NCI-H1694 (cell line): ENCODE measurements at places on chromosomes 6 and 20.

DNA sequence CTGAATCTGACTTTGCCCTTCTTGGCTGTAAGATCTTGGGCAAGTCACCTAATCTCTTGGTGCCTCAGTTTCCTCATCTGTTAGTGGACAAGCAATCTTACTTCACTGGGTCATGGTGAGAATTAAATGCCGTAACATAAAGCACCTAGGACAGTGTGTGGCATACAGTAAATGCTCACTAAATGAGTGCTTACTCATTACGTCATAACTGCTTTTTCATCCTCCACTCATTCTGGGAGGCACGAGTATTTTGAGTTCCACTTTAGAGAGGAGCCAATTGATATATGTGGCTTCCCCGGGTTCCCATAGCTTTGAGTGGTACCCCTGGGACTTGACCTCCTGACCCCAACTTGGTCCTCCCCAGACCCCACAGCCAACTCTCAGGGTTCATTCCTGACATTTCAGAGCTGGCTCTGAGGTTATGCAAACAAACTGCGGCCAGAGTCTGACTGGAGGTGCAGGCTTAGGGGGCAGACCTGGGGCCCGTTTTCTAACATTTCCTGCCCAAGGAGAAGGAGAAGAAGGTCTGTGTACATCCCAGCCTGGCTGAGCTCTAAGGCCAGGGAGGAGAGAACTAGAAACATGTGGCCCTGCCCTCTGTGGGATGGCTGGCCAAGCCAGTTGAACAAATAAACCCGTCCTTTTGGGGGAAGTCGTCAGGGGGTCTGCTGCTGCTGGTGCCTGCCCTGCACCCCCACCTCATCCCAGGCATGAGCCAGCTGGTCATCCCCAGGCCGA lies 5.8 kb downstream of the ANGPT4 start:
- DNase-seq: no peak

DNA sequence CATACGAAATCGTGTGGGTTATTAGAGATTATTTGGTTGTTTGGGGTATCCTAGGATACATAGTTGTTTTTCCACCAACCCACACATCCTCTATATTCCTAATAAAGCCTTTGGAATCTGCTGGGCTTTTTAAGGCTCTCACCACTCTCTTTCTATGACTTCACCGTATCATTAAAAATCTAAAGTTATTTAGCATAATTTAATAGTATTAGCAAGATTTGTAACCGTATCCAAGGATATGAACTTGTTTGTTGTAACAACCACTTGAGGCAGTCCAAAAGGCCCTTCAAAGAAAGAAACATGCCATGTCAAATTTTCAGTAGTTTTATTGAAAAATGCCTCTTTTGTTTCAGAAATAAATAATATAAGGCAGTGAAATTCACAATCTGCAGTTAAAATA lies 121.8 kb downstream of the COL12A1 start:
- no peak for DNase-seq

DNA sequence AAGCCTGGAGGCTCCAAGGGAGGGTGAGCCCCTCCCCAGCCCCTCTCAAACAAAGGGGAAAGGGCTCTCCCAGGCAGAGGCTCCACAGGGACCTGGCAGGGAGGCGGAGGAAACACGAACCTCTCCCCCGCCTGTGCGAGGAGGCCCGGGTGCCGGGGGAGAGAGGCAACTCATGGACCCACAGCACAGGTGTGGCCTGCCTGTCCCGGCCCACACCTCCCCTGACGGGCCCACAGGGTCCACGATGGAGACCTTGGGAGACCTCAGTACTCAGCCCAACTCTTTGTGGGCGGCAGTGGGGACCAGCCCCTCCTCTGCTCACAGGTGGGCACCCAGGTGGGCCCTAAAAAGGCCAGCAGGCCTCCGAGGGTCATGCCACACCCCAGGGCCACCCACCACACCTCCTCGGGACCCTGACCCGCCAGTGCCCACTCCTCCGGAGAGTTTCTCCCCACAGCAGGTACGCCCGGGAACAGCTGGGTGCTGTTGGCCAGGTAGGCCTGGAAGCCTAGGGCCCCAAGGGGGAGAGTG lies 12.2 kb downstream of the LAMA5 start:
- no peak for DNase-seq

GRCh38 chr6:168200571-168201134 lies 118.9 kb downstream of the DACT2 start:
- DNase-seq: no peak

- DNase-seq: no peak
These were observed 110.8 kb downstream of the SNX5 start for GRCh38 chr20:17857639-17858449.

GRCh38 chr6:88493717-88494116 lies 327.6 kb upstream of the CNR1 start:
- DNase-seq: no peak

DNA sequence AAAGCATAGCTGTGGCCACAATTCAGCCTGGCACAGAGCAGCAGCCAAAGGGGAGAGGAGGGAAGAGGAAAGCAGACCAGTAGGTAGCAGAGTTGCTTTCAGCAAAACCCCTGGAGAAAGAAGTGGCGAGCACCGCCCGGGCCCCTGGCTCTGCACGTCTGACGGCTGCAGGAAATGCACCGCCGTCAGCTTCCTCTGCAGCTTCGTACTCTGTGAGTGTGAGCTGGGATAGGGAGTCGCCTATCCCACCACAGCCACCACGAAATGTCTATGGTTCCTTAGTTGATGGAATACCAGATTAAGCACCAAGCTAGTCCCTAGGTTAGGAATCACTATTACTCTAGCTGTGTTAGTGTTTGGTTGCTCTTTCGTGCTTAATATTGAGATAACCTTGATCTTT lies 79.9 kb upstream of the NAA20 start:
- no peak for DNase-seq
